ENCODE measurements at places on chromosomes 2 and 18.

GRCh38 chr18:47035156-47035671, at the start of gene ELOA2:
Gene ELOA2 (minus strand): TSS chr18:47035621. CDS start chr18:47035264, 357 bp downstream.
- no peak for DNase-seq

DNA sequence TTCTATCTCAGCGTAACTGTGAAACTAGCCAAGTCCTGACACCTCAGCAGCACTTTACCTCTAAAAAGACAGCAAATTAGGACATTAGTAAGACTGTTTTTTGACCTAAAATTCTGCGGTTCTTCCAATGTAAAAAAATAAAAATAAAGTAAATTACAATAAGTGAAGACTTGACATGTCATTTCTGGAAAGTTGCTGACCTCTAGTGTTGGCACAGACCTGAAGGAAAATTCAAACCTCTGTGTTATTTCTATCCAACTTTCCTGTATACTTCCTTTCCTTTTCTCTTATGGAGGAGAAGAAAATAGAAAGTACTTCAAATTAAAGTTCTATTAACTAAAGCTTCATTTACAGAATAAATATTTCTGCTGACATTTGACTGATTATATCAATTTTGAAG, 110.6 kb downstream of the TMEM182 start:
- DNase-seq, result no peak

- no peak for DNase-seq
Observed at GRCh38 chr2:98282109-98282508, 64.1 kb upstream of the CNGA3 start.

DNA sequence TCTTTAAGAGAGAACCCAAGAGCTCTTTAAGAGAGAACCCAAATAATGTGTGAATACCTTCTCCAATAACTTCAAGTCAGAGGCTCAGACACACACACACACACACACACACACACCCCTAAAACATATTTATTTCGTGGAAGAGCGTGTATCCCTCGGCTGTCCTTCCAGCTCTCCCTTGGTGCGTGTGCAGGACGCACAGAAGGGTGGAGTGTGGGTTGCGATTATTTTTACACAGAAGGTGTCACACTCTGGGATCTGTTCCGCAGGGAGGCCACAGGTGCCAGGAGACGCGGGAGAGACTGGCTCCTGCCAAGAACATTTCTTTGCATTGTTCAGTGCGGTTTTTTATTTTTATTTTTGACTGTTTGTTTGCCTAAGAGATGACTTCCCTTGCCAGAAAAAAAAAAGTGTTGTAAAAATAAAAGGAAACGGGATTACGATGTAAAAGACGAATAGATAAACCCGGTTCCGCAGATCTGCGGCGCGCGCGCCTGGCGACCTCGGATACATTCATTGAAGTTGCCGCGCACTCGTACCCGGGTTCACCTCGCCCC, 47.3 kb upstream of the ATP6V1B1 start:
- no peak for DNase-seq

GRCh38 chr2:219173176-219173575, 3.3 kb upstream of the SLC23A3 start:
- no peak for DNase-seq

- DNase-seq, result no peak
Observed at GRCh38 chr18:62327977-62328376, 2.9 kb downstream of the TNFRSF11A start.

DNA sequence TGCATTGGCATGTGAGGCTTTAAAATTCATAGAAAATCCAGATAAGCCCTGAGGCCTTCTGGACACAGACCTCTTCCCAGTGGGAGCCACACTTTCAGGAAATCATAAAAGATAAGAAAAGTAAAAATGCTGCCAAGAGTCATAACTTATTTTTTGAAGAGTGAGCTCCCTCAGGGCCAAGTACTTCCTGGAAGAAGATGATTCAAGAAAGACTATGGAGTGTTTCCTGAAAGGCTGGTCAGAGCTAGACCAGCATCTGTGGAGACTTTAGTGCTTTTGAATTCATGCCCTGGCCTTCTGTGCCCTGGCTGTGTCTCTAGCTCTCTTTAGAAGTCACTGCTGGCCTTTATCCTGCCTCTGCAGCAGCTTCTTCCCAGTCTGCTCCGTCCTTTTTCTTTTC, 6.4 kb upstream of the XDH start:
- no peak for DNase-seq
